ENCODE measurements at places on chromosomes 4 and X. TPM values are rescaled to one million over a fixed set of nuclear protein-coding genes. Genes with fewer than 3 reads are reported as not detected.

The AFM gene
- not detected for total RNA-seq

DNA sequence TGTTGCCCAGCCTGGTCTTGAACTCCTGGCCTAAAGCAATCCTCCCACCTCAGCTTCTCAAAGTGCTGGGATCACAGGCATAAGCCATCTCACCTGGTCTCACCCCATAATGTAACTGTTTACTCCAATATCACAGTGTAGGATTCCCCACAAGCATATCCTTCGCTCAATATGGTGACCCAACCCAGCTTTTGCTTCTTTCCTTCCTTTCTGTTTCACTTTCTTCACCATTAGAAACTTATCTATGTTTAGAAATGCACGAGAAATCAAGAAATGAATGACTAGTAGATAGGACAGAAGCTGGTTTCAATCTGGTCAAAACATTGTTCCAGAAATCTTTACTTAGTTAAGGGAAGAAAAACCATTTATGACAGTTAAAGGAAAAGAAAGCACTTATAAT lies 18.9 kb downstream of the TSPAN5 start:
- no peak for DNase-seq

GRCh38 chr4:27692158-27692557 lies 831.5 kb downstream of the STIM2 start:
- no peak for DNase-seq

DNA sequence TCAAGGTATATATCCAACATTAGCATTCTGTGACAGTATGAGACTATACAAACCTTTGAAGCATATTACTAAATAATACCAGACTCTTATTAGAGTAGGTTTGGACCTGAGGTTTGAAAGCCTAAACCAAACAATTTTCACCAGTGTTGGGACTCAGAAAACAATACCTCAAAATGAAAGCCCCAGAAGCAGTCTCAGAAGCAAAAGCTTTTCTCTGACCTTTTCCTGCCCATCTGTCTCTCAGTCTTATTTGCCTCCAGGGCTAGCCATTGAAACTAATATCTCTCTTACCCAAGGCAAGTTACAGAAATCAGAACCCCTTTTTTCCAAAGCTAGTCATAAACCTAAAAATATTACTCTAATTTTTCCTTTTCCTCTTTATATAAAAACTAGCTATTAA lies 163.3 kb downstream of the PTCHD1 start:
- DNase-seq, result no peak

DNA sequence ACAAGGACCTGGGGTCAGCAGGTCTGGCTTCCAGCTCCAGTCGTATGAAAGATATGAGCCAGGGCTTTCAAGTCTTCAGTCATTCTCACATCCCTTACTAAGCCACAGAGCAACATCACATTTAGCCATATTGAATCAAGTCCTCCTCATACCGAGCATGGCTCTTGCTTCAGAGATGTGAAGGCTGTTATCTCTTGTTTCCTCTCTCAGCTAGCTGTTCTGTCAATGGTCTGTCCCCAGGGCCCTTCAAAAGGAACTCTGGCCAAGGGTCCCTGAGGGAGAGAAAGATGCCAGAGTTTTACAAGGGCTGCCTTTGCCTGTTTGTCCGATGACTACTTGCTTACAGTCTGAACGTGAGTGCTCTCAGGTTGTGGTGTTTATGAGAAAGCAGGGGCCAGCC lies 30.5 kb downstream of the DOCK11 start:
- DNase-seq, result no peak

The TEX13D gene
- total RNA-seq, result not detected

DNA sequence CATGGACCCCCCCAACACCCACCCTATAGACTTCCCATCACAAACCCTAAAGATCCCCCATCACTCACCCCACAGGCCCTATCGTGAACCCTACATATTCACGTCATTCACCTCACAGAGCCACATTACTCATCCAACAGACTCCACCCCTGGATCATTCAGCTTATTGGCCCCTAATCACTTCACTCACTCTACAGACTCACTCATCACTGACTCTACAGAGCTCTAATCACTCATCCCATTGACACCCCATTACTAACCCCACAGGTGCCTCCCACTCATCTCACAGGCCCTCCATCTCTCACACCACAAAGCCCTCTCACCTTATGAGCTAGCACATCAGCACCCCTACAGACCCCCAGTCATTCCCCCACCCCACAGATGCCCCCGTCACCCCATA lies 6.3 kb upstream of the TBC1D25 start:
- DNase-seq, result no peak

- peak; percentile 77 for DNase-seq
Measured at GRCh38 chrX:53088136-53088974, 5.6 kb upstream of the KANTR start.

The SPON2 gene
- total RNA-seq, result 7.8 TPM

The SSX3 gene
- total RNA-seq, result not detected

DNA sequence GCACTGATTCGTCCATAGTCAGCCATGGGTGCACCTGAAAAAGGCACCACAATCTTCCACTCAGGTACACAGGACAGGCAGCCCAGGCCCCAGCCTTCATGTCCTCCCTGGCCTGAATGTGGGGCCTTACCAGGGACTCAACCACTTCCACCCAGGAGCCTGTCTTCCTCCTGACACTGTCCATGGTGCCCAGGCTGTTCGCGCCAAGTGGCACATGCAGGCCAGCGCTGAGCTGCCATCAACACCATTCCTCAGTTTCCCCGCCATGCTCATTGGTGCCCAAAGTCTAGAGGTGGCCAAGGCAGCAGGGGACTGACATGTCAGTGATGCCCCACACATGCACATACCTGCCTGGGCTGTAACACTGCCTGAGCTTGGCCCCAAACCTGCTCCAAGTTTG lies 322.2 kb upstream of the POU3F4 start:
- no peak for DNase-seq

DNA sequence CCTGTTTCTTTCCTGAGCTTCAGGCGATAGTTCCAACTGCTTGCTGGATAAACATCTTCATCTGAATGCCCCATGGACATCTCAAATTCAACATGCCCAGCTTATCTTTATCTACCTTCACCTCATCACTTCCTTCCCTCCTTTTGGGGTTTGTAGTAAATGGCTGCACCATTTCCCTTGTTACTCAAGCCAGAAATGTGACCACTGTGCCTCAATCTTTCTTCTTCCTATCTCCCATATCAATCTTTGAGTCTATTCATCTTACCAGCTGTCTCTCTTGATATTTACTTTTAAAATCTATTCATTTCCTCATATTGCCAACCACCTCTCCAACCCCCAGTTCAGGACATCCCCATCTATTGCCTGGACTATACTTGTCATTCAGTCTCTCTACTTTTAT lies 155.4 kb downstream of the PPA2 start:
- DNase-seq, result no peak

DNA sequence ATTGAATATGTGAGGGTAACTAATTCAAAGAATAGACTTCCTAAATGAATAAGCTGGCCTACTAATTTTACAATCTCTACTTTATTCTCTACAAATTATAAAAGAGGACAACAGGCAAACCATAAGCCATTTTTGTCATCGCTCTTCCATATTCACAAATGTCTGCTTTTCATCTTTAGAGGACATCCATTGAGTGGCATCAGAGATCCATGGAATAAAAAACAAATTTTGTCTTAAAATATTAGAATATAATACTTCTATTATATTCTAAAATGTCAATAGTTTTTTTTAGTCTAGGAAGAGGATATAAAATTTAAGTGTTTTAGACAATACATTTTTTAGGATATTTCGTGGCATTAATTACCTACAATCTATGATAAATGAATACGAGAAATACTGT lies 300.9 kb upstream of the TACR3 start:
- no peak for DNase-seq

DNA sequence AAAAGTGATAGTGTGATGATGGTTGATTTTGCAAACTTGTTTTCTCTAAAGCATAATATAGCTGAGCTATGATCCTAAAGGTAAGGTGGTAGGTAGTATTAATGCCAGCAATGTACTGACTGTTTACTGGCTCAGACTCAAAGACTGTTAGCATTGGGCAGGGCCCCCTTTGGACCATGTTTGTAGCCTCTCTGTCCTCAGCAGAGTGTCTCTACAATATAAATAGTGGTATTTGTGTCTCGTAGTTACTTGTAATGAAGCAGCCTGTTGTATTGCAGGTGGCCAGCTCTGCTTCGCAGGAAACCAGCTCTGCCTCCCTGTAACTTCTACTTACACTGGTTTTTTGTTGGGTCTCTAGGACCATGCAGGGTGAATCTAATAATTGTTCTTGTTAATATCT lies 70.5 kb downstream of the ARHGAP10 start:
- no peak for DNase-seq

GRCh38 chr4:38367642-38368174 lies 296.3 kb upstream of the KLF3 start:
- no peak for DNase-seq

GRCh38 chr4:94561249-94562024 lies 109.7 kb downstream of the PDLIM5 start:
- DNase-seq, result no peak

GRCh38 chrX:13750204-13750603 lies 15.7 kb downstream of the OFD1 start:
- no peak for DNase-seq

The SPIN3 gene
- 3.3 TPM for total RNA-seq

- no peak for DNase-seq
Measured at GRCh38 chr4:89363786-89364185, 56.2 kb upstream of the GPRIN3 start.

- no peak for DNase-seq
Measured at GRCh38 chrX:70166601-70167590, 10.4 kb upstream of the DGAT2L6 start.

DNA sequence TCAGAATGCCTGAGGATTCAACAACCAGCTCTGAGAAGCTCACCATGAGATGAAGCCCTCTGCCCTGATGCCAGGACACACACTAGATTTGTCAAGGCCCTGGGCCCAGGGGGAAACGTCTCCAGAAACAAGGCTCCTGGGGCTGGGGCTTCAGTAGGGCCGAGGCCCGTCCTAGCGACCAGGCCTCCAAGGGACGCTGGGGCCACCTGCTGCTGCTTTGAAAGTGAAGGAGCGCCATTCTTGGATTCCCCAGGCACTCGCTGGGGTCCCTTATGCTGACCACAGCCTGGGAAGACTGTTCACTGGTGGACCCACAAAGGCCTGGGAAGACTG lies 23.9 kb downstream of the PDE6B start:
- DNase-seq, result no peak

The DMRTC1 gene
- not detected for total RNA-seq

The CD40LG gene
- not detected for total RNA-seq

- no peak for DNase-seq
Measured at GRCh38 chrX:20571611-20572010, 304.9 kb upstream of the RPS6KA3 start.

GRCh38 chr4:8171984-8172924 lies 13.6 kb upstream of the ABLIM2 start:
- no peak for DNase-seq

GRCh38 chr4:102823897-102824296 lies 3.5 kb downstream of the UBE2D3 start:
- no peak for DNase-seq

DNA sequence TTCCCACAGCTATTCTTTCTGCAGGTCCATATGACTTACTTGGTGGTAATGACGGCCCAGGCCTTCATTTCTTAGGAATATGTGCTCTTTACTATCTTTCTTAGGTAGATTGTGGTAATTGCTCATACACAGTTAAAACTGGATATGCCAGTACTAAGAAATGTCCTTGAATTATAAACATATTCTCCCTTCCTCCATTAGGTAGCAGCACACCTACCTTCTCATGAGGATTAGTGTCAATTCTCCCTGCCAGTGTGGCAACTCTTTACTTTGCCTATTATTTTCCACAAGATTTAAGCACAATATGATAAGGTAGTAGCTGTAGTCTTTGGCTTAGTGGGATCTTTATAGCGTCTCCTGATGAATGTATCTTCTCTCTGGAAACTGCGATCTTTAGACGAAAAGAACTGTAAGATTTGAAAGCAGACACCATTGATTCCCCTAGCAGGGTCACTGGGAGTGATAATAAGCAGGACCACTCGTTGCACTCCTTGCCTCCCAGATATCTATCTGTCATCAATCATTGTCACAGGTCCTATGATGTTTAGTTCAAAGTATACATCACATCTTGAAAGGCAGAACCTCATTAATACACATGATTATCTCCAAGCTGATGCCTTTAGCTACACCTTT lies 1240.7 kb downstream of the C4orf33 start:
- no peak for DNase-seq

The SULT1E1 gene
- not detected for total RNA-seq

GRCh38 chr4:171715973-171716372 lies 97.2 kb upstream of the GALNTL6 start:
- DNase-seq, result no peak

DNA sequence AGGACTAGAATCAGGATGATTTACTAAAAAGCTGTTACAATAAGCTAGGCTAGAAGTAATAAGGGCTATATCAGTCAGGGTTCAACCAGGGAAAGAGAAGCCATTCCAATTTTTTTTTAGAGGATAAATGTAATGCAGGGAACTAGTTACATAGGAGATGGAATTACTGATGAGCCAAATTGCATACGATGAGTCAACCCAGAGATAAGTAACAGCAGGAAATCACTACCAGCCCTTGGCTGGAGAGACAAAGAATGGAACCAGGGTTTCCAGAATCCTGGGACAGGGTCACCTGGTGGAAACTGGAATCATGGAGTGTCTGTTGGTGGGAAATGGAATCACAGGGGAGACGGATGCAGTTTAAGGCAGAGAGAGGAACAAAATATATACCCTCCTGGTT lies 13.1 kb upstream of the MAGEA4 start:
- no peak for DNase-seq

The BGN gene
- total RNA-seq, result 54.3 TPM

The LAP3 gene
- total RNA-seq, result 78.2 TPM

GRCh38 chr4:80446248-80446647 lies 110.7 kb downstream of the CFAP299 start:
- DNase-seq, result no peak

Data from heart right ventricle (tissue), 16 donors.